Stimulated activated CD4-positive, alpha-beta T cell treated with anti-CD3 and anti-CD28 coated beads, Interleukin-1b, Interleukin-23, amount 100 ng/mL, for 1 hour (primary cell): ENCODE measurements at places on chromosomes 16 and 17.

DNA sequence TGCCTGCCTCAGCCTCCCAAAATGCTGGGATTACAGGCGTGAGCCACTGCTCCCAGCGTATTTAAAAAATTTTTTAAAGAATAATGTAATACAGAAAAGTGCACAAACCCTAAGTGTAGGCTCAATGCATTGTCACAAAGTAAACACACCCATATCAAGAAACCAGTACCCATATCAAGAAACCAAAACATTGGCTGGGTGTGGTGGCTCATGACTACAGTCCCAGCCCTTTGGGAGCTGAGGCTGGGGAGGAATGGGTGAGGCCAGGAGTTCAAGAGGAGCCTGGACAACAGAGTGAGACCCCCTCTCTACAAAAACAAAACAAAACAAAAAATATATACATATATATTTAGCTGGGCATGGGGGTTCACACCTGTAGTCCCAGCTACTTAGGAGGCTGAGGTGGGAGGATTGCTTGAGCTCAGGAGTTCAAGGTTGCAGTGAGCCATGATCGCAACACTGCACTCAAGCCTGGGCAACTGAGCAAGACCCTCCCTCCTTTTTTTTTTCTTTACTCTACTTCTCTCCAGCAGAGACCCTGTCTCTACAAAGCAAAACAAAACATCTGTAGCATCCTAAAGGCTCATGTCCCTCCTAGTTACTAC lies 9.3 kb upstream of the PRR14 start:
- no peak for DNase-seq

DNA sequence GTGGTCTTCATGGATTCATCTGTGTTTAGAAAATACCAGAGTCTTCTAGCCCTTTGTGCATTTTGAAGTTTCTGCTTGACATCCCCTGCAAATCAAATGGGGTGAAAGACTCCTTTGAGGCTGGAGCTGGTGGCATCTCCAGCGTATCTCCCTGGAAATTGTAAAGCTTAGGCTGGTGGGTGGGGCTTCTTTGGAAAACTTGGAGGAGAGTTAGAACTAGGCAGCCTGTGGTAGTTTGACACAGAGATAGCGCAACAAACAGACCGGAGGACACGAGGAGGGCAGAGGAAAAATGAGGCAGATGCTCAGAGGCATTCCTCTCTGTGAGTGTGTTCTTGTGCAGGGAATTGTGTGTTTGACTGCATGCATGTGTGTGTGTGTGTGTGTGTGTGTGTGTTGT lies 116.3 kb downstream of the IRX5 start:
- DNase-seq: no peak

DNA sequence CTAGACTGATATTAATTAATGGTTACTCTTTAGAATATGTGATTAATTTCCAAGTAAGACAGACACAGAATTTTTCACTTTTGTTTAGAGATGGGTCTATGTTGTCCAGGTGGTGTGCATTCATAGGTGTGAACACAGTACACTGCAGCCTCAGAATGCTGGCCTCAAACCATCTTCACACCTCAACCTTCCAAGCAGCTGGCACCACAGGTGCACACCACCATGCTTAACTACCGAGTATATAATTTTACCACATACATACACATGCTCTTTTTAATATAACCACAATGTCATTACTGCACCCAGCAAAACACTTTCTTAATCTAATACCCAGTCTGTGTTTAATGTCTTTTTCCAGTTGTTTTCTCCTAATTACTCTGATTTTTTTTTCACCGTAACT lies 23.9 kb downstream of the N4BP1 start:
- DNase-seq: no peak

GRCh38 chr17:48725004-48725287 lies 2.0 kb downstream of the PRAC2 start:
- no peak for DNase-seq

GRCh38 chr17:9645851-9646545 lies 681 bp downstream of the USP43 start:
- no peak for DNase-seq

DNA sequence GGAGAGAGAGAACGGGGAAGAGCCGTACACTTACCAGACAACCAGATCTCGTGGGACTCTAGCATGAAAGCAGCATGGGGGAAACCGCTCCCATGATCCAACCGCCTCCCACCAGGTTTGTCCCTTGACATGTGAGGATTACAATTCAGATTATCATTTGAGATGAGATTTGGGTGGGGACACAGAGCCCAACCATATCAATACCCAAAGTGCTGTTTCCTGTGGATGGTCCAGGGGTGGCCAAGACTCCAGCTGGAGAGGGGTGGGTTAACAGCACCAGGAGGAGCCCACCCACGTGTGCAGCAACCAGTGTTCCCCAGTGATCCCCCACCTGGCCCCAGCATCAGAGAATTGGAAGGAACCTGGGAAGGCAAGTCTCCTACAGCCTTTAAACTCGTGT lies 50.2 kb upstream of the CMIP start:
- no peak for DNase-seq

GRCh38 chr16:14193316-14193871 lies 122.3 kb downstream of the MRTFB start:
- DNase-seq: no peak

DNA sequence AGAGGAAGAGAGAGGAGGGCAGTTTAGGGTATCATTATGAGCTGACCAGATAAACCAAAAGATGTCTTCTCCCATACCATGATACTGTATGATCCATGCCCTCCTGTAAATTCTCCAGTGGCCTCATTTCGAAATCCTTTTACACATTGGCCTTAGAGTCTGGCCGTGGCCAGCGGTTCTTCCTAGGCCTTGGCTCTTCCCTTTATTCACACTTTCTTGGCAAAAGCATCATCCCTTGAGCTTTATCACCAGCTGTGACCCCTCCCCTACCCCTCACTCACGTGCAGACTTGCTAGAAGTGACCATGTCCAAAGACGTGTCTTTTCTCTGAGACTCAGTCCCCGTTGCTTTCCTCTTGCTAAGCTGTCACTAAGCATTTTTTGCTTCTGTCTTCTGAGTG lies 22.8 kb downstream of the KATNIP start:
- no peak for DNase-seq

DNA sequence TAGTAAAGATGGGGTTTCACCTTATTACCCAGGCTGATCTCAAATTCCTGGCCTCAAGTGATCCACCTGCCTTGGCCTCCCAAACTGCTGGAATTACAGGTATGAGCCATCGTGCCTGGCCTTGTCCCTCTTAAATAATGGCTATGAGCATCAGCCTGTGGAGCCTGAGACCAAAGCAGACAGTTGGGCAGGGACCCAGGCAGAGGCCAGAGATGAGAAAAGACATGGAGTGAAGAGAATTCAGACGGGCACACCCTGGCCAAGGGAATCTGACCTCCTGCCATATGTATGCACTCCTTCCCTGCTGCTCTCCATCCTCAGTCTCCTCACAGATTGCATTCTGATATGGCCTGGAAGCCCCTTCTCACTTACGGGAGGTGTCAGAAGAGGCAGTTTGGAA lies 98.4 kb upstream of the DNAH9 start:
- DNase-seq: no peak

GRCh38 chr16:85820604-85821372 lies 21.3 kb downstream of the COX4I1 start:
- no peak for DNase-seq

- peak; percentile 53 for DNase-seq
Observed at GRCh38 chr17:80263253-80264204, 2.9 kb downstream of the RNF213 start.

- no peak for DNase-seq
Observed at GRCh38 chr16:50881956-50882355, 140.1 kb downstream of the CYLD start.
